ENCODE measurements at places on chromosomes 3 and 15. TPM values are rescaled to one million over a fixed set of nuclear protein-coding genes. Genes with fewer than 3 reads are reported as not detected.

TNIK gene
- 35.3 TPM for total RNA-seq

LDHAL6B gene
- total RNA-seq: not detected

FAM174B gene
- 62.9 TPM for total RNA-seq

GUCA1C gene
- not detected for total RNA-seq

GADL1 gene
- total RNA-seq: not detected

LRRFIP2 gene
- total RNA-seq: 50.3 TPM

MESP2 gene
- total RNA-seq: not detected

TUSC7 gene
- total RNA-seq: not detected

ADAMTSL3 gene
- 26.2 TPM for total RNA-seq

HOMER2 gene
- total RNA-seq: 16.4 TPM
